Astrocyte (in vitro differentiated cells and primary cell): ENCODE measurements at places on chromosomes 1 and 21.

DNA sequence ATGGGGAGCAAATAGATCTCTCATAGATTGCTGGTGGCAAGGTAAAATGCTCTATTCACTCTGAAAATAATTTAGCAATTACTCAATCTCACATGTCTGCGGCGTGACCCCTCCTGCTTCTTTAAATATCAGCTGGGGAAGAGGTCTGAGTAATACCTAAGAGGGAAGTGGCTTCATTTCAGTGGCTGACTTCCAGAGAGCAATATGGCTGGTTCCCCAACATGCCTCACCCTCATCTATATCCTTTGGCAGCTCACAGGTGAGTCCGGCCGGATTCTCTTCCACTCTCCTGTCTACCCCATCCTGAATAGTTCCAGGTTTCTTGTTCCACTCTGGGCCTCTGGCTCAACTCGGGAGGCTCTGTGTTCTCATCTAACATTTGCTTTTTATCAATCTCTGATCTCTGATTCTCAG lies at the start of gene SLAMF7:
Gene SLAMF7, plus strand, starts transcription at position 150 of the 414 bp plus-strand sequence. Its CDS starts 55 bp downstream, at position 205.
- H3K27ac ChIP-seq = no peak within 1 kb of the TSS
- DNase-seq = no peak
- no peaks in the 10 kb centered on the region for H3K36me3 ChIP-seq
- no peaks in the 10 kb centered on the region for H3K4me1 ChIP-seq

DNA sequence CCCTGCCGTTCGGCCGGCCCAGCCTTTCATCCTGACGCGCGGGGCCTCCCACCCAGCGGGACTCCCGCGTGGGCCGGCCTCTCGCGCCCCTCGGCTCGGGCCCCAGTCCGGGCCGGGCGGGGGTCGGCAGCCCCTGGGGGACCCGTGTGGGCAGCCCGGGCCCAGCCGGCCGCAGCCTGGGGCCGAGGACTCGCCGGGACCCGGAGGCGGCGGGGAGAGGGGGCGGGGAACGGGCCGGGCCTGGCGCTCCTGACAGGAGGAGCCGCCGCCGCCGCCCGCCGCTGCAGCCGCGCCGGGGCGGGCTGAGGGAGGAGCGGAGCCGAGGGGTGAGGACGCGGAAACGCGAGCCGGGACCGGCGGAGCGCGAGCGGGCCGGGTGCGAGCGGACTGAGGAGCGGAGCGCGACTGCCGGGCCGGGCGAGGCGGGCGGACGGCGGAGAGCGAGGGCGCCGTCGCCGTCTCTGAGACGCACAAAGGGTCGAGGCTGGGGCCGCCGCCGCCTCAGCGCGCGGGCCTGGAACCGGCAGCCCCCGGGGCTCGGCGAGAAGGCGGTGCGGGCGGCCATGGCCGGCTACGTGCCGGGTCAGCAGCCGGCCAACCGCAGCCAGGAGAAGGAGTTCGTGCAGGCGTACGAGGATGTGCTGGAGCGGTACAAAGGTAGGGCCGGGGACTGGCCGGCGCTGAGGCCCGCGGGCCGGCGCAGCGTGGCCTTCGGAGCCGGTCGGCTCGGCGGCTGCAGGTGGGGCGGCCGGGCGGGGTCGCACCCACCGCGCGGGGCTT lies 79.1 kb downstream of the NDUFS5 start:
- H3K4me1 ChIP-seq = peaks cover 52% of the 10 kb centered on the region
- H3K4me3 ChIP-seq = peak overlapping the region; percentile 87
- peak overlapping the region; percentile 89 for H3K27ac ChIP-seq
- no peaks in the 10 kb centered on the region for H3K36me3 ChIP-seq
- no peak for DNase-seq
- no peaks in the 10 kb centered on the region for H3K27me3 ChIP-seq

- peaks cover 3% of the 10 kb centered on the region for H3K27me3 ChIP-seq
- no peak for DNase-seq
- H3K4me3 ChIP-seq = peak overlapping the region; percentile 89
- H3K27ac ChIP-seq = no peak overlapping the region
- peaks cover 5% of the 10 kb centered on the region for H3K4me1 ChIP-seq
Measured at GRCh38 chr1:21439345-21439720, 604 bp upstream of the NBPF3 start.

- peak; percentile 71 for DNase-seq
- no peaks in the 10 kb centered on the region for H3K27me3 ChIP-seq
- H3K4me1 ChIP-seq = peaks cover 38% of the 10 kb centered on the region
- peak overlapping the region; percentile 52 for H3K4me3 ChIP-seq
- H3K36me3 ChIP-seq = no peaks in the 10 kb centered on the region
Measured at GRCh38 chr1:109371341-109371739, 26.4 kb downstream of the SORT1 start.

DNA sequence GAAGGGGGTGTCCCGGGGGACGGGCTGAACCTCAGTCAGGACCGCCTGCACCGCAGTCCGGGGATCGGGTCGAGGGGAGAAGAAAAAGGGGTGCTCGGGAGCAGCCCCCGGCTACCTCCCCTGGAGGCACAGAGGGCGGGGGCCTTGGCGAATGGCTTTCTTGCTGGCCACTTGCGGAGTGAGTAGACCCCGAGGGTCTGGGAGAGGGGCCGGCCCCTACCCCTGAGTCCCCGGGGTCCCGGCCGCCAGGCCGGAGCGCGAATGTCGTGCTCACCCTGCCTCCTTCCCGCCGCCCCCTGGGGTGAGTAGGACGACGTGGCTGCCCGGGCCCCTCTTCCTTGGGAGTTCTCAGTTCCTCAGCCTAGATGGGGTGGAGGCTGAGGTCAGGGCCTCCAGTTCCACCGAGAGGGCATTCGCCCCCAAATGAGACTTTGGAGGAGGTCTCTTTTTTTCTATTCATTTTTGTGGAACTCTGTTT lies 113.0 kb downstream of the OSBPL9 start:
- H3K4me1 ChIP-seq = peaks cover 13% of the 10 kb centered on the region

DNA sequence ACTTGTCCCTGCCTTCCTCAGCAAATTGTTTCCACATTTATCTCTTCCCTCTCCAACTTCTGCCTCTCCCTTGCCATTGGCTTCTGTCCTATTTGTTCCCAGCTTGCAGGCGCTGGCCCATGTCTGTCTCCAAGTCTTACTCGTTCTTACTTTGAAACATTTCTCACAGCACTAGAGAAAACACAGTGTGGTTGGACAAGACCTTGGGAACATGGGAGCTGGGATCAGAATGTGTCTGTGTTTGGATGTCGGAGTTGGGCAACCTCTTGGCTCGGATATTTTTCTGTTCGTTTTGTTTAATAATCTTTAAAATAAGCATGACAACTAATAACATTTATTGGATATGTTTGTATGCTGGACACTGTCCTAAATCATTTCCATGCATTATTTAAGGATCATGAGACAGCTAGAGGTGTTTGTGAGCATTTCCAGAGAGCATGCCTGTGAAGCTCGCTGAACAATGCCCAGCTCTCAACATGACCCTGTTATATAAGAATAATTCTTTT lies 5.9 kb upstream of the BRWD1 start:
- no peak overlapping the region for H3K27ac ChIP-seq
- H3K27me3 ChIP-seq = no peaks in the 10 kb centered on the region
- peaks cover 6% of the 10 kb centered on the region for H3K4me1 ChIP-seq
- H3K4me3 ChIP-seq = no peak overlapping the region

- peak overlapping the region; percentile 54 for H3K27ac ChIP-seq
- H3K4me1 ChIP-seq = peaks cover 47% of the 10 kb centered on the region
- H3K4me3 ChIP-seq = peak overlapping the region; percentile 91
- DNase-seq = peak; percentile 54
Measured at GRCh38 chr1:2229911-2230731, 2.0 kb downstream of the SKI start.

- H3K36me3 ChIP-seq = no peaks in the 10 kb centered on the region
- peaks cover 31% of the 10 kb centered on the region for H3K27me3 ChIP-seq
- no peak overlapping the region for H3K4me3 ChIP-seq
- H3K27ac ChIP-seq = no peak overlapping the region
- H3K4me1 ChIP-seq = no peaks in the 10 kb centered on the region
- DNase-seq = no peak
Measured at GRCh38 chr21:42624936-42625335, 28.5 kb upstream of the PDE9A start.

DNA sequence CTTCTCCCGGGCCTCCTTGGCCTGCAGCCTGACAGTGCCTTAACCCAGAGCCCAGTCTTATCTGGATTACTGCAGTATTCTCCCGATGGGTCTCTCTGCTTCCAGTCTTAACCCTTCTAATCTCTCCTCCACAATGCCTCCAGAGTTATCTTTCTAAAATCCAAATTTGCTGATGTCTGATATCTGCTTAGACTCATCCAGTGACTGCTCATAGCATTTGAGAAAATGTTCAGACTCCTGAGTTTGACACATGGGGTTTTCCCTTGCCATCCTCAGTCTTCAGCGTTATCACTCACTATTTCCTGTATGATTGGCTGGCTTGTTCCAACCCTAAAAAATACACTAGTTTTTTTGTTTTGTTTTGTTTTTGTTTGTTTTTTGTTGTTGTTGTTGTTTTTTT lies 102.0 kb downstream of the FMN2 start:
- H3K36me3 ChIP-seq = no peaks in the 10 kb centered on the region
- DNase-seq = peak; percentile 33
- H3K27ac ChIP-seq = no peak overlapping the region

GRCh38 chr1:23837908-23838307 lies 12.7 kb upstream of the HMGCL start:
- H3K4me1 ChIP-seq = no peaks in the 10 kb centered on the region
- H3K27me3 ChIP-seq = peaks cover 10% of the 10 kb centered on the region
- no peak overlapping the region for H3K27ac ChIP-seq
- no peak for DNase-seq
- H3K4me3 ChIP-seq = peak overlapping the region; percentile 36
- no peaks in the 10 kb centered on the region for H3K36me3 ChIP-seq
